ENCODE measurements at places on chromosomes 3 and 15.

GRCh38 chr15:75112278-75112847, 89.0 kb downstream of the PPCDC start:
- DNase-seq = no peak

DNA sequence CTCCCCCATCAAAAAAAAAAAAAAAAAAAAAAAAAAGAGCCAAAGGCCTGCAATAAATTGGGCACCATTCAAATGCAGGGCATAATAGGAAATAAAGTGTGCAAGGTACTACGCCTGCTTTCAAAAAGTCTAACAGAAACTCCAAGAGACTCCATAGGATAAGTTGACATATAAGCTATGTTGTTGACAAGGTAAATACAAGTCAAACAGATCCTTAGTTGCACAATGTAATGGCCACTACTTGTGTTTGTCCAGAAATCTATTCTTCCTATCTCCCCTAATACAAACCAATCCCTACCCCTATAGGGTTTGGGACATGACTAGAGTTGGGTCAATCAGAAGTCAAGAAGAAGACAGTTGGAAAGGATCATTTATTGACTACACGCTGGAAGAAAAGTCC, 16.0 kb downstream of the MAP4 start:
- no peak for DNase-seq

- DNase-seq = no peak
Measured at GRCh38 chr3:49668861-49669260, 5.3 kb upstream of the APEH start.

GRCh38 chr3:172648747-172649146, 62.1 kb downstream of the NCEH1 start:
- DNase-seq = no peak

DNA sequence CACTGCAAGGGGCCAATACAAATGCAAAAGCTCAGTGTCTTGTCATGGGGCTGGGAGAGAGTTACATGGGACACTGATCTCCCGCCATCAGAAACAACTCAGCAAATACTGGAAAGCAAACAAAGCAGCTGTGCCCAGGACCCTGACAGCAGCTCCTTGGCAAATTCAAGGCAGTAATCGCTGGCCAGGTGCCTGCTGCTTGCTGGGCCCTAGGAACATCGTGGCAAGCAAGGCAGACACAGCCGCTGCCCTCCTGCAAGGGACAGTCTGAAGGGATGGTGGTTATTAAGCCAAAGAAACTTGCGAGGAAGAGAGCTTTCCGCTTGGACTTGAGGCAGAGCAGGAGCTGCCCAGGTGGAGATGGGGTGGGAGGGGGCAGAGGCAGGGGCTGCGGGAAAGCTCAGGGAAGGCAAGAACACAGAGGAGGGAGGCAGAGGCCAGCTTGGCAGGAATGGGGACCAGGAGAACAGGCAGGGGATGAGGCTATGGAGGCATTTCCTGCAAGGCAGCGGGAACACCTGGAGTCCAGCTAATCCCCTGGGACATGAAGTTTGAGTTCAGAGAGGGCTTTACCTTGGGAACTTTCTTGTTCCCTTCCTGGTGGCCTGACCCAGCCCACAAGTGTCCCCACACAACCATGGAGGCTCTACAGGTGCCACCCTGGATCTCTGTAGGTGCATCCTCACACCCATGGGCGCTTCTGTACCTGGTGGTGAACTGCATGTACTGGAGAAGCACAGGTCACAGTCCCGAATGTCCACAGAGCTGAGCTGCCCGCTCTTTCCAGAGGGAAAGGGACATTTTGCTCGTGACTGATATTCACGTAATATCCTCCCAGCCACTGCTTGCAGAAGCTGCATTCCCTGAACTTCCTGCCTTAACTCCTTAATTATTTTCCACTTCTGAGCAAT, 78.7 kb upstream of the ATP2B2 start:
- DNase-seq = no peak

DNA sequence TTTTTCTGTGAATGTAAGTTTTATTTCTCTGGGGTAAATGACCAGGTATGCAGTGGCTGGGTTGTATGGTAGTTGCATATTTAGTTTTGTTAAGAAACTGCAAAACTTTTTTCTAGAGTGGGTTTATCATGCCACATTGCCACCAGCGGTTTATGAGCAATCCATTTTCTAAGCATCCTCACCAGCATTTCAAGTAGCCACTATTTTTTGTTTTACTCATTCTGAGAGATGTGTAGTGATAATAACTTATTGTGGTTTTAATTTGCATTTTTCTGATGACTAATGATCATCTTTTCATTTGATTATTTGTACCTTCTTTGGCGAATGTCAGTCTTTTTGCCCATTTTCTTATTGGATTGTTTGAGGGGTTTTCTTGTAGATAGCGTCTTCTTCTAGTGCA, 56.2 kb downstream of the SPRED1 start:
- no peak for DNase-seq

DNA sequence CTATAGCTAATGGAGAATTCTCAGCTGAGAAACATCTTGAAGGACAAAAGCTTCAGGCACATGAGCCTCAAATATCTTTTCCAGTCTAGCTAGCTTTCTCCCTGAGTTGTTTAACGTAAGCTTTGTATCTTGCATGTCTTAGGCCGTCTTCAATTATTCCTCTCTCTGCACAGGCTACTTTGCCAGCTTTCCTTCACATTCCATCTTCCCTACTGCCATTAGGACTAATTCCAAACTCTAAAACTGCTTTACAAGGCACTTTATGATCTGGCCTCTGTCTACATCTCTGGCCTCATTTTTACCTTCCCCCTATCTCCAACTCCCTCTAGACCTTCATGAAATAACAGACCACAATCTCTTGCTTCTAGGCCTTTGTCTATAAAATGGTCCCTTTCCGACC, 171.4 kb downstream of the GREM1 start:
- DNase-seq = no peak

- no peak for DNase-seq
Measured at GRCh38 chr3:16056217-16056616, 118.3 kb upstream of the GALNT15 start.

- no peak for DNase-seq
Measured at GRCh38 chr3:130276203-130276803, 69.2 kb upstream of the COL6A5 start.

DNA sequence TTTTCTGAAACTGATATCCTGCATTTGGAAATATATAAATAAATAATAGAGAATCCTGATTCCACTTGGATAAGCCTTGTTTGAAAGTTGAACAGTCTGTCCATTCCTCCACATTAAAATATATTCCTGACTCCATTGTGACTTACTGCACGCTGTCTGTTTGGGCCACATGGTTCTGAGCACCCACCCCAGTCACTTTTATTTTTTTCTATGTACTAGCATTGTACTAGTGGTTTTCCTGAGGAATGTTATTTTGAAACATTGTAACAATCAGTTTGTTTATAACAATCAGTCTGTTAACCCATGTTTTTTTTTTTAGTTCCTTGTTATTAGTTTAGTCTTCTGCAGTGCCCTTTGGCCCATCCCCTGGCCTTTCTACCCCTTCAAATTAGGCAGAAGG, 87.4 kb upstream of the CCNL1 start:
- DNase-seq = no peak

DNA sequence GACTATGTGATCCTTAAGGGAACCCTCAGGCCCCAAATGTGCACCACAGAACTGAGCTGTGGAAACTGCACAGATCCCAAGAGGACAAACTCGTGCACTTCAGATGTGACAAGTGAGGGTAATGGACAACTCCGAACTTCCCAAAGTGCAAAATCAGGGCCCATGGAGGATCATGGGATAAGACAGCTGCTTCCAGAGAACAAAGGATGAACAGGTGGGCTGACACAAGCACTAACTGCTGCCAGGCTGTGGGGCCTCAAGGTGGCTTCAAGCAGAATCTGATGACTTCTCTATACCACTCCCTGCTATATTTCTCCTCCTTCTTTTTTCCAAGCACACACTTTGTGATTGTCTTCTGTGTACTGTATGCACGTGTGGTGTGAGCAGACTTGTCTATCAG, 5.4 kb downstream of the TARS3 start:
- no peak for DNase-seq

DNA sequence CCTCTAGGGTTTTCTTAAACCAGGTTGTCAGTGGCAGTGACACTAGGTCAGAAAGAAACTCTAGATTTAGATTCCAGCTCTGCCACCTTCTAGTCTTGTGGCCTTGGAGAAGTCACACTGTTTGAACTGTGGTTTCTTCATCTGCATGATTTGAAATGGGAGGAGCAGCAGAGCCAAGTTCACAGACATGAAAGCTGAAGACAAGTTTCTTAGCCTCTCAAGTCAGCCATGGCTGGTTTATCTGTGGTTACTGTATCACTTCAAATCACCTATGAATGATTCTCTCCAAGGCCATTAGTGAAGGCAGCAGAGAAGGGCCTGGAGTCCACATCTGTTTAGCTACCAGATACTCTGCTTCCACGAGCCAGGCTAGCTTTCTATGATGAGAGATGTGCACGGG, 15.6 kb downstream of the CLEC3B start:
- DNase-seq = no peak

GRCh38 chr3:158314426-158315357, 204.8 kb downstream of the RSRC1 start:
- DNase-seq = no peak

GRCh38 chr15:73751511-73751898, 1.6 kb downstream of the INSYN1 start:
- DNase-seq = no peak

DNA sequence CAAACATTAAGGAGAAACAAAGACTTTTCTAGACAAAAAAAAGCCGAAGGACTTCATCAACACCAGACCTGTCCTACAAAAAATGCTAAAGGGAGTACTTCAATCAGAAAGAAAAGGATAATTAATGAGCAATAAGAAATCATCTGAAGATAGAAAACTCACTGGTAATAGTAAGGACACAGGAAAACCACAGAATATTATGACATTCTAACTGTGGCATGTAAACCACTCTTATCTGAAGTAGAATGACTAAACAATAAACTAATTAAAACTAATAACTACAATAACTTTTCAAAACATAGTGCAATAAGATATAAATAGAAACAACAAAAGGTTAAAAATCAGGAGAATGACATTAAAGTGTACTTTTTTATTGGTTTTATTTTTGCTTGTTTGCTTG, 584.5 kb upstream of the CCDC54 start:
- DNase-seq = no peak

DNA sequence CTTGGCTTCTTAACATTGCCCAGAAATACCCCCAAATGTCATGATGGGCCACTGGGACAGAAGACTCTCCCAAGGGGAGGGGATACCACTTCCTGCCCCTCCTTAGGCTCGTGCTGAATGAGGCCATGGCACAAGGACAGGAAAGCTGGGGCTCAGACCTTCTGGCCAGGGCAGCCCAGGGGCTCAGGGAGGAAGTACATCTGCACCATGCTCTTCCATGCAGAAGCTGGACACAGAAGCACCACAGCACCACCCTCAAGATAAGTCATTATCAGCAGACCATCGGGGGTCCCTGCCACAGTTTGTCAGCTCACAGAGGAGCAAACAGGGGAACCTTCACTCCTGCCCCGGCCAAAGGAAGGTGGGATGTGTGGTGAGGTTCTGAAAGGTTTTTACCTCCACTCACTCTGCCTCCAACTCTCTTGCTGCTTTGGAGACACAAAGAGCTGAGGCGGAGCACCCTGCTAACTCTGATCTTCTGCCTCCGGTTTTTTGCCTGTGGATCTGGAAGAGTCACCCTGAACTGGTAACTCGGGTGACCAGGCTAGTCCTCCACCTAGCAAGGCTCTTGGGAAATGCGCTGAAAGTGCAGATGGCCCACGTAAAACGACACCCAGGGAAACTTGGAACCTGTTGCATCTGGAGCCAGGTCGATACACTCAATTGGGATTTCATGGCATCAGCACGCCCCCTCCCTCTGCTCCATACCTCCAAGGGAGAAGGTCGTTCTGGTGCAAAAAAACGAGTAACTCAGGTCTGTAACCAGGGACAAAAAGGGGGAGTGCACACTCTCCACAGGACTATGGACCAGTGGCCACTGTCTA, 8.3 kb downstream of the BMF start:
- DNase-seq = no peak

DNA sequence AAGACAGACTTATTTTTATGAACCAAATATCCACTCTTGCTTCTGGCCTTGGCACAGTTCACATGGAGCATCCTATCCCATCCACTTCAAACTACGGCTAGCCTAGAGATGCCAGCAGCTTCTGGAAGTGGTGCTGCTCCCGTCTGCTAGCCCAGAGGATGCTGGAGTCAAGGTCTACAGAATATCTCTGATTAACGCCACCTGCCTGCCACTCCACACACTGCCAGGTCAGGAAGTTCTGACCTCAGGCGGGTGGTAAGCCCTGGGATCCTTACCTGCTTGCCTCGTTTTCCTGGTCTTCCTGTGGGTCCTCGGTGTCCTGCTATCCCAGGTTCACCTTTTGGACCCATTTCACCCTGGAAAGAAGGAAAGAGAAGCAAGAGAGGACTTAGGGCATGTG, 42.9 kb downstream of the EAF1 start:
- DNase-seq = no peak

GRCh38 chr3:53511246-53511645, 16.8 kb downstream of the CACNA1D start:
- no peak for DNase-seq

DNA sequence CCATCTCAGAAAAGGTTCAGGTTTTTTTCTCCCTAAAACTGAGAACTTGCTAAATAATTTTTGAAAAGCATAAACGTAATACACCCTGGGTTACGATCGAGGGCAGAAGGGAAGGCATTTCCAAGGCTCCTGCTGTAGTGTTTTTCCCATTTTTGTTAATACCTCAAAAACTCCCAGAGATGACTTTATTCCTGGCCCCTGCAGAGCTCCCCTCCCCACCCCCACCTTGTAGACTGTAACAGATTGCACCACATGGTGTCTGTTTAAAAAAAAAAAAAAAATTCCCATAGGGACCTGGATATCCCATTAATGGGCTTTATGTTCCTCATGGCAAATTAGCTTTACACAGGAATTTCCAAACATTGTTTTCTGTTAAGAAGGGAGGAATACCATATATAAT, 38.2 kb downstream of the FEZF2 start:
- DNase-seq = no peak

- no peak for DNase-seq
Measured at GRCh38 chr15:60859996-60860494, 369.1 kb downstream of the RORA start.

- DNase-seq = no peak
Measured at GRCh38 chr3:187295316-187296034, 3.9 kb upstream of the MASP1 start.

DNA sequence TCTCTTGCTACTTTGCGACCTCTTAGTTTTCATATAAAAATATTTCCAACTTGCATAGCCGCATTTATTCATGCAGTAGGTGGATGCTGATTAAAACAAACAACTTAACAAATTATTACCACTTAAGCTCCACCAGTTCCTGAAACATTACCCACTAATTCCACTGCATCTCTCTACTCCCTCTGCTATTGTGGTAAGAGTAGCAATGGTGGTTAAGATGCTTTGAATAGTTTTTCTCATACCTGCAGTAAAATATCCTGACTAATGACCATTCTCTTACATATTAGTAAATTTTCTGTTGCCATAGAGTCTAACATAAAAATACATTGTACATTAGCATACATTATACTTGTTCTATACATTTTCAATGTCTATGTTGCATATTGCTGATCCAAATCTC, 397.6 kb upstream of the PLSCR5 start:
- no peak for DNase-seq

GRCh38 chr3:108099244-108099643, 8.4 kb upstream of the CD47 start:
- no peak for DNase-seq

GRCh38 chr15:88705769-88706165, 67.0 kb downstream of the ISG20 start:
- no peak for DNase-seq
